Dermis microvascular lymphatic vessel endothelial cell (primary cell): ENCODE measurements at places on chromosomes 3 and 15.

- DNase-seq, result peak; percentile 99
These were observed at the start of the genes BTD and HACL1 for GRCh38 chr3:15601399-15602145. TSS of gene BTD (plus strand) at chr3:15601745. CDS start at chr3:15635440, 33,695 bp downstream. TSS of gene HACL1 (minus strand) at chr3:15601569. CDS start at chr3:15601463, 106 bp downstream.

GRCh38 chr3:189567766-189568420 lies 63.3 kb upstream of the TP63 start:
- DNase-seq, result no peak

DNA sequence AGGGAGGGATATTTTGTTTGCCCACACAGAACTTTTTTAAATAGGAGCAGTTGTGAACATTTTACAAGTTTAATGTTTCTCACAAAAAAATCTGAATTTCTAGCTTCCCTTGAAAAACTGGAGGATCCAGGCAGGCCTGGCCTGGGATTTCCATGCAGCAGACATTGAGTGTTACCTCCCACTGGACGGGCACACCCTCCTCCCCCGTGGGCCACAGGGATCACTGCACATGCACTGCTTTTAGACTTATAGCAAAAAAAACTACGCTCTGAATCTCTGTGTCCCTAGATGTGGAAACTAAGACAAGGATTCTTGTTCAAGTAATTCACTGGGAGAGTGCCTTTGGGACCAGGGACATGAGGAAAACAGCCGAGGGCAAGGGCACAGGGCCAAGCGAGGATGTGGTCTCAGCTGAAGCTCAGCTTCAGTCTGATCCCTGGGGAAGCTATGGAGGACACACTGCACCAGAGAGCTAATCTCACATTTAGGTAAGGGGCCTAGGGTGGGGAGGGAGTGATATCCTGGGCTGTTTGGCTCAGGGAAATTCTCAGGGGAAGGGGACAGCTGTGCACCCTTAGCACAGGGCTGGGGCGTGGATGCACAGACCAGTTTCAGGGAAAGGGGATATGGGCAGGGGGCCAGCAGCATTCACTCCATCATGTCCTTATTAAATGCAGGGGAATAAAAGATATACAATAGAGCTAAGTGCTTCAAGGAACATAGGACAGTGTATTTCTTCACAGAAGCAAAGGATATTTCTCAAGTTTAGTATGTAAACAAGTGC lies 46.0 kb downstream of the FSIP1 start:
- no peak for DNase-seq

GRCh38 chr3:45932112-45932511 lies 11.2 kb upstream of the CXCR6 start:
- DNase-seq, result no peak

- DNase-seq, result peak; percentile 72
These were observed 148.6 kb downstream of the CD47 start for GRCh38 chr3:107942244-107942643.

GRCh38 chr3:108324177-108324576 lies 27.8 kb downstream of the HHLA2 start:
- DNase-seq, result no peak

- DNase-seq, result peak; percentile 62
These were observed 70.0 kb upstream of the UBE2E1 start for GRCh38 chr3:23735535-23736326.

GRCh38 chr3:182722907-182723306 lies 70.4 kb upstream of the ATP11B start:
- no peak for DNase-seq

- no peak for DNase-seq
These were observed 79.5 kb downstream of the MEIS2 start for GRCh38 chr15:37020852-37021251.

- DNase-seq, result no peak
These were observed 131.2 kb downstream of the KLF13 start for GRCh38 chr15:31457631-31458526.

- no peak for DNase-seq
These were observed 4.5 kb downstream of the PGBD4 start for GRCh38 chr15:34106423-34106822.

DNA sequence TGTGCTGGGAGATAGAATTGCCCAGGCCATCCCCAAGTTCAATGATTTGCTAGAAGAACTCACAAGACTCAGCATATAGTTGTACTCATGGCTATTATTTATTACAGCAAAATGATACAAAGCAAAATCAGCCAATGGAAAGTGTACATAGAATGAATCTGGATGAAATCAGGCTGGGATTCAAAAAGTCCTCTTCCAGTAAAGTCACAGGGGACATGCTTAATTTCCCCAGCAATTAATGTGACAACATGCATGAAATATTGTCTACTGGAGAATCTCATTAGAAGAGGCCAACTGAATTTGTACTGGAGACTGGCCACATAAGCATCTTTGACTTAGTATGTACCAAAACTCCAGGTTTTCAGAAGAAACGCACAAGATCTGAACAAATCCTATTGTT lies 1043.1 kb downstream of the NAALADL2 start:
- no peak for DNase-seq

DNA sequence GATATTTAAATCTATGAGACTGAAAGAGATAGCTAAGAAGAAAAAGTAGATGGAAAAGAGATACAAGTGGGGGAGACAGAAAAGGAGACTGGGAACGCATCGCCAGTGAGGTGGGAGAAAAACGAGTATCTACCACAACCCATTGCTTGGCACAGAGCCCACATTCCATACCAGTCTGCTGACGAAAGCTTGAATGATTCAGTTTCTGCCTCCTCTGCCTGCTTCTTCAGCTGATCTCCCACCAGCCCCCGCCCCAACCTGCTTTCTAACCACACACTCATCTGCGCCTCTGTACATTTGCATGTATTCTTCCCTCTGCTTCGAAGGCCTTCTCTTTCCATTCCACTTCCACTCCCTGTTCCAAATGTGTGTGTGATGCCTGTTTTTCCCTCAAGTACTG lies 188.1 kb downstream of the USP13 start:
- peak; percentile 24 for DNase-seq

DNA sequence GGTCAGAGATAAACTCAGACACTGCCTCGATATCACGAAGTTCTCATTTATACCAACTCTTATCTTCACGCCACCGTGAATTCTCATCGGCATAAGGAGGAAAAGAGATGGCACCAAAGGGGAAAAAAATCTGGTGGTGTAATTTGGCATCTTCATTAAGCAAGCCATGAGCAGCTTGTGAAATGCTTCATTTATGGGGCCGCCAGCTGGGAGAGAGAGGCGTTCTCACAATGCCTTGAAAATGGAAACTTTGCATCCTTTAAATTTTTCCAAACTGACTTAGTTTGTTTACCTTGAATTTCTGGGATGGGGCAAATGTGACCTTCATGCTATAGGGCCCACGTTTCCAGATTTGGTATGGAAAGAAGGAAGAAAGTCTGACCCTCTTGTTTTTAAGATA lies 242.5 kb upstream of the ST8SIA2 start:
- DNase-seq, result no peak

DNA sequence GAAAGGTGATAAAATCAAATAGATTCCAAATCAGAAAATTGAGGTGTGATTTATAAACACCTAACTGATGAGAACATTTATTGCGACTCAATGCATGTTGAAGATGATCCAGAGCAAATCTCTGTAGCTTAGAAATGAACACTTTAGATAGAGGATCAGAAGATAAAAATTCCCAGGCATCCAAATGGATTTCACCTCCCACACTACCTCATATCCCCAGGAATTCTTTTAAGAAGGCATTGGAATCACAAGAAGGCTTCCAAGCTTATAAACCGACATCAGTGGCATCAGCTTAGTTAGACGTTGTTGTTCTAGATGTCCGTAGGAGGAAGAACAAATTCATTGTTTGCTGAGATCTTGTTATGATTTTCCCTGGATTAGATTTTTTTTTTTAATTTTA lies 154.4 kb downstream of the EBLN2 start:
- DNase-seq, result no peak

GRCh38 chr15:22226034-22226790 lies 145.9 kb downstream of the OR4M2 start:
- no peak for DNase-seq

DNA sequence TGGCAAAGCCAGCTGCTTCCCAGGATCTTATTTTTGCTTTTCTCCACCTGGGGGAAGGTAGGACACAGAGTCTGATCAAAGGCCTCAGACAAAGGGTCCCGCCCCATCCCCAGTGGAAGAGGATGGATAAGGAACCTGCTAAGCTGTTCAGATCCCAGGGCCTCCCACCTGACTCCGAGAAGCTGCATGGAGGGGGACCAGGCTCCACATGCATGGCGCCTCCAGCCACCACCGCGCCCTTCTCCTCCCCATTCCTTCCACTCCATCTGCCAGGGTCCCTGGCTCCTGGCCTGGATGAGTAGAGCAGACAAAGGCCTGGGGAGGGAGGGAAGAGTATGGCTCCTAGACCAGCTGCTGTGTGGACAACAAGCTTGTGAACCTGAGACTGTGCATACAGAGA lies 20.0 kb upstream of the CRABP1 start:
- no peak for DNase-seq

DNA sequence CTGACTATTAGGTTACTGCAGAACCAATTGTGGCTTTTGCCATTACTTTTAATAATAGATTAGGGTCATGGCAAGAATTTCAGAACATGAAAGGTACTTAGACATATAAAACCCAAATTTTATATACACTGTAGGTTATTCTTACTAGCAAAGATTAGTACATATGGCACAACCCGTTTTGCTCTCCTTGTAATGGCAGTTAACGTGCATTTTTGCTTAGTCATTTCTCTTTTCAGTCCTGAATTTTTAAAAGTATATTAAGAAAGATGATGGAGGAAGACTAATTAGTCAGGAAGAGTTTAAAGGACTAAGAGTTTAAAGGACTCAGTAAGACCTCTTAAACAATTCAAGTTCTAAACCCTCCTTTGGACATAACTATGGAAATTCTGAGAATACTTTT lies 114.0 kb downstream of the PEAK1 start:
- DNase-seq, result no peak

DNA sequence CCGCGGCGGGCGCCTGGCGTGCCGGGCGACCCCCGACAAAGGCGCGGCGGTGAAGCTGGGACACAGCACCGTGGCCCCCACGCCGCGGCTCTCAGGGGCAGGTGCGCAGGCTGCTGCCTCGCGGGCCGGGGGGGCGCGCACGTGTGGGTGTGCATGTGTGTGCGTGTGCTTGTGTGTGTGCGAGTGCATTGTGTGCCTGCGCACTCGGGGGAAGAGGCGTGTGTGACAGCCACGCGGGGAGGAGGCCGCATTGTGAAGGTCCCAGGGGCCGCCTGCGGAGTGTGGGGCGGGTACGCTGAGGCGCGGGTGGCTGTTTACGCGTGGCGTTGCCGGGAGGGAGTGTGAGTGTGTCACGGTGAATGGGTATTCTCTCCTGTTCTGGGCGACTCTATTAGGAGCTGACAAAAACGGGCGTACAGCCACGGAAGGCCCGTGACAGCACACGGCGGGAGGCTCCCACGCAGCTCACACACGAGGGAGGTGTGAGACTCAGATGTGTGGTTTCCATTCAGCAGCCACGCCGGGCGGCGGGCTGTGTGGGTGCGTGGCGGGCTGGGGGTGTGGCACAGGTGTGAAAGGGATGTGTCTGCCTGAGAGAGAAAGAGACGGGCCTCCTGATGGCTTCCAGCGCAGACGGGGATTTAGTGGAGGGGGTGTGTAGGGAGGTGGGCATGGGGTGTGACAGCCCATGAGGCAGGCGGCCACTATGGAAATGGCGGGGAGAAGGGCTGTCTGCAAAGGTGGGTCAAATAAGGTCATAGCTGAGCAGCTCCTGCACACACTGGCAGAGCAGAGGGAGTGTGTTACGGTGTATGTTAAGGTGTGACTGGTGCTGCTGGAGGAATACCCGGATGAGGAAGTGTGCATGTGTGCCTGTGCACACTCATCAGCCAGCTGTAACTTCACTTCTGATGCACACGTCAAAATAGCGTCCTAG lies 750 bp downstream of the PODXL2 start:
- DNase-seq, result peak; percentile 19

DNA sequence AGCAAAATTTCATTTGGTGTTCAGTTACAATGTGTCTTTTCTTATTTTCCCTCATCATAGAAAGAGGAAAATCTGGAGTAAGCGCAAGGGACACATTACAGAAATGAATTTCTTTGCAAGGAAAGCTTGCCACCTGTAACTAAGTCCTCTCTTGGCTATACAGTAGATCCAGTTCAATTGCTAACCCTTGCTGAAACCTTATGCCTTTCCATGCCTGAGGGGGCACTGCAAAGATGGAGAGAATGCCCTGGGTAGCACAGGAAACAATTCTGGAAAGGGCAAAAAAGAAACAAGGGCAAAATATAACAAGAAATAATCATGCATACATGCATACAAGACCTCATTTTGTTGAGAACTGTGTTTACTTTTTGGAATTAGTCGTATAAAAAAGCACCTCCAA lies 4.3 kb downstream of the CADM2 start:
- no peak for DNase-seq
